ENCODE measurements at places on chromosomes 5 and 9.

DNA sequence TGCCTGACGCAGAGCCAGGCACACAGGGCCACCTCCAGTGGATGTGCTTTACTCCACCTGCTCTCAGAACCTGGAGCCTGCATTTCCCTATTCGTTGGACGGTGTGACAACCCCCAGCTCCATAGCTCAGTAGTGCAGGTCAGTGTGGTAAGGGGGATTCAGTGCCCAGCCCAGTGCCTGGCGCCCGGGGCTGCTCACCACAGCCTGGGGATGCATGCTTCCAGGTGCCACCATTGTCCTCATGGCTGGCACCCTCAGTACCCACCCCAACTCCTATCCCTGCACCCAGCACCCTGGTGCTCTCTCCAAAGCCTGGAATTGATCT is 32.8 kb upstream of the ADAMTS2 start:
- DNase-seq, result no peak

- no peak for DNase-seq
Measured at GRCh38 chr9:98039607-98040017, 16.9 kb upstream of the NANS start.

- DNase-seq, result no peak
Measured at GRCh38 chr5:31361234-31361633, 167.7 kb downstream of the CDH6 start.

DNA sequence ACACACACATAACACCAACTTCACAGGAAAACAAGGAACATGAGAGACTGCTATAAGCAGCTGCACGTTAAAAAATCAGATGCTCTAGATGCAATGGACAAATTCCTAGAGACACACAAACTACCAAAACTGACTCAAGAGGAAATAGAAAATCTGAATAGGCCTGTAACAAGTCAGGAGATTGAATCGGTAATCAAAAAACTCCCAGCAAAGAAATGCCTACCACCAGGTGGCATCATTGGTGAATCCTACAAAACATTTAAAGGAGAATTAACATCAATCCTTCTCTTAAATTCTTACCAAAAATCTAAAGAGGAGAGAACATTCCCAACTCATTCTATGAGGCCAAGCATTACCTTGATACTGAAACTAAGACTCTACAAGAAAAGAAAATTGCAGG is 54.9 kb downstream of the NDST1 start:
- DNase-seq, result peak; percentile 60

DNA sequence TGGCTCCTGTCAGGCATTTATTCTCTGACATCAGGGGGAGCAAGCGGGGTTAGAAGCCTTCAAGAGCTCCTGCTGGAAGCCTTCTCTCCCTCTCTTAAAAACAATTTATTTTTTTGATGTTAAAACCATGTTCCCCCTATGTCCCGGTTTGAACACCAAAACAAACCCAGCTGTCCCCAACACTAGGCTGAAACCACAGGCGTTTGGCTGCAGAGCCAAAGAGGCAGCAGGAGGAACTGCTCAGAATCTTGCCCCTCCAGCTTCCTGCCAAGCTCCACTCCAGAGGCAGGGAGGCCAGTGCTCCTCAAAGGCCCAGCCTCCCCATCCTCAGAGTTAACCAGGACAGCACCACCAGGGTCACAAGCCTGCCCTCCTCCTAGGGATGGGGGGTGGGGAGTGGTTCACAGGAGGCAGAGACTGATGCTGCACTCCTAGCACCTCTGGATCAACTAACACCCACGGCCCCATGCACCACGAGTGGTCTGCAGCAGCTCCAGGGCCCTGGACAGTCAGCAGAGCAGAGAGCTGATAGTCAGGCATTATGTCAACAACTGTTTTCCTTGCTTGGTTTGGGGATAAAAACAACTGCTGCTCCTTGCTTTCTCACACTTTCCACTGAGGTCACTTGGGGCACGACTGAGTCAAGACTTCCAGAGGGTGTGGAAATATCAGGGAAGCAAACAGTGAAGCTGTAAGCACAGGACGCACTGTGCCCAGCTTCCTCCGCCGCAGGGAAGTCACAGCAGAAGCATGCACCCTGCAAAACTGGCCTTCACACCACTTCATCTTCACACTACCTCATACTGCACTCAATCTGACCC is 96.5 kb upstream of the ADRA1B start:
- no peak for DNase-seq

- DNase-seq, result no peak
Measured at GRCh38 chr9:136343121-136343883, 16.0 kb downstream of the GPSM1 start.

- DNase-seq, result no peak
Measured at GRCh38 chr5:28468166-28468565, 1429.8 kb upstream of the CDH9 start.

DNA sequence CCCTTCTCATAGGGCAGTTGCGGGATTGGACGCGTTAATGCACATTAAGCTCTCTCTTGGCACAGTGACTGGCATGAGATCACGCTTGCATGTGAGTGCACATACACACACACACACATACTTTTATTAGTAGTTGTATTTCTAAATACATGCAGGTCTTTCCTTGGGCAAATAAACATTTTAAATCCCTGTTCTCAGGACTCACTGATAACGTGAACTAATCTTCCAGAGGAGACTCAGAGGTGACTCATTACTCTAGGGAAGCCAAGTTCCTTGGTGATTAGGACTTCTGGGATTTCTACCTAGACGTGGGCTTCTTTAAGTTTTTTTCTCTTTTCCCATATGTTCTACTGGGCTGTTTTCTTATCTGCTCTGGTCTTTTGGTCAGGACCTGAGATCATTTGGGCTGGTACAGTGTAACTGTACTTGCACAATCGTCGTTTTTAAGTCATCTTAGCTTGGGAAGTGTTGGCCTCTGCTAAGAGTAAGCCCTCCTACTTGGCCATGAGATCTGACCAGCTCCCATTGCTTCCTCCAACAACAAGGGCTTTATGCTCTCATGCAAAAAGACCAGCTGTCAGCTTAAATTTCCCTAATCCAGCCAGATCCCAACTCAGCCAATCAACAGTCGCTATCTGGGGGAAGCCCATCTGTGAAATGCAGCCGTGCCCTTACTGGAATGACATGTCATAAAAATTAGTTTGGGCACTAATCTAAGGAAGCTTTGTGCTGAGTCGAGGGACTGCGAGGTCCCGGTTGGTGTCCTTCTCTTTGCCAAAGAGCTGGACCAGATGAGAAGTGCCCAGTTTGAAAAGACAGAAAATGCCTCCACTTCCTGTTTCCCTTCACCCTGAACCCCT is 176.4 kb upstream of the ANKRD55 start:
- DNase-seq, result peak; percentile 61

- DNase-seq, result peak; percentile 98
Measured at GRCh38 chr5:169583424-169584220, at the start of gene SPDL1. Gene SPDL1 (plus strand): TSS chr5:169583773. CDS start chr5:169588417, 4,644 bp downstream.

DNA sequence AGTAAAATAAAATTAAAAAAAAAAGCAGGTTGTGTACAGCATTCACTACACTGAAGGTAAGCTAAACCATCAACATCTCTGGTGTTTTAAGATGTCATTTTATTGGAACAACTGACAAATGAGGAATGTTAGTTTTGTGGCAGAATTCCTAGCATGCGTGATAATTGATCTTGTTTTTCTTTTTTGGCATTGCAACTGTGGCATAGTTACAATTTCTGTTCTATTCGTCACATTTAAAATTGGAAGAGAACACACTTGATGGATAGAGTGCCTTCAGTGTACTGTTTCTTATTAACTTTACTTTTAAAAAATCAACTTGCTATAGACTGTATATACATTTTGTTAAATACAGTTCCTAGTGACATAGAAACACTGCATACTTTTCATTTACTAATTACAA is 43.6 kb upstream of the TNFSF15 start:
- DNase-seq, result no peak

DNA sequence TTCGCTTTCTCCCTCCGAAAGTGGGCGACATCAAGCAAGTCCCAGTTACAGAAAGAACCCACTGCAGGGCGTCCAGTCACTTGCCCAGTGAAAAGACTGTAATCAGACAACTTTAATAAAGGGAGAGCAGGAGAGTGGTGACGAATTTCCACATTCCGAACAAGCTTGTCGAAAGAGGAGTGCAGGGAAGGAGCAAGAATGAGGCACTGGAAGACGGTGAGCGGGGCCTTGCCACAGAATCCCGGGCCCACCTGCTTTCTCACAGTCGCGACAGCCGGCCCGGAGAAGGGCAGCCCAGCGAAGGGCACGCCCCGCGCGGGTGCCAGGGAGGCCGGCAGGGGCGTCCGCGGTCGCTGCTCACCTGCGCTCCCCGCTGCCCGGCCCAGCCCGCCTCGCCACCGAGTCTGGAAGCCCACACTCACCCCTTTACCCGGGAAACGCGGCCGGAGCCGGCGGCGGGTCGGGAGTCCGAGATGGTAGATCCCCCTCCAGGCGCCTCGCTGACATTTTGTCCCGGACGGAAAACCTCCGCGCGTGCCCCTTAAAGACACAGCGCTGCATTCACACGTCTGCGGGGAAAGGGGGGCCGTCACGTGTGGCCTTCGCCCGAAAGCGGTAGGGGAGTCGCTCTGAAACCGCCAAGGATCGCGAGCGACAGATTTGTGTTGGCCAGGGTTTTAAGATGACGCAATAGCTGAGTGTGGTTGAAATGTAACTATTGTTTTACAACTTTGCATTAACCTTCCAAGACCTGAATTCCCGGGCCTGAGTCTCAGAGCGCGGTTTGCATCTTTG is at the start of gene ZBED3:
TSS of gene ZBED3 (minus strand) at position 597 of the 795 bp plus-strand sequence. CDS start 9,407 bp downstream, outside the sequence.
- peak; percentile 66 for DNase-seq

GRCh38 chr9:114505187-114506081 is at the start of gene WHRN:
Gene WHRN (minus strand): TSS chr9:114505473. CDS start chr9:114504801, 672 bp downstream.
- DNase-seq, result peak; percentile 73

- DNase-seq, result no peak
Measured at GRCh38 chr5:32531885-32532520, 53.4 kb upstream of the SUB1 start.

- DNase-seq, result no peak
Measured at GRCh38 chr9:84590706-84591105, 78.8 kb upstream of the NTRK2 start.

- DNase-seq, result no peak
Measured at GRCh38 chr5:80064124-80064523, 29.0 kb downstream of the THBS4 start.

- DNase-seq, result no peak
Measured at GRCh38 chr5:157358871-157359270, 92.9 kb downstream of the CYFIP2 start.

DNA sequence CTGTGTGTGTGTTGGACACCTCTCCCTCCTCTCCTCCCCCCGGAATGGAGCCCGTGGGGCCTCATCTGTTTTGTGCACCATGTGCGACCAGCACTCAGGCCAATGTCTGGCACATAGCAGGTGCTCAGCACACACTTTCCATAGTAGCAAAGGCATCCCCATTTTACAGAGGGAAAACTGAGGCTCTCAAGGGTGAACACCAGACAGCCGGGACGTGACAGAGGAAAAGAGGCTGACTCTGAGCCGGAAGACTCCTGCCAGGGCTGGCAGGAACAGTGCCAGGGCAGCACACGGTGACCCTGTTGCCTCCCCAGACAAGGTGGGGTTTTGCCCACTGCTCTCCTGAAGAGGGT is 1.8 kb upstream of the AGPAT2 start:
- no peak for DNase-seq

GRCh38 chr9:138102246-138103051 is 224.9 kb downstream of the CACNA1B start:
- DNase-seq, result no peak

- no peak for DNase-seq
Measured at GRCh38 chr5:61767231-61768080, 435.4 kb downstream of the ZSWIM6 start.

DNA sequence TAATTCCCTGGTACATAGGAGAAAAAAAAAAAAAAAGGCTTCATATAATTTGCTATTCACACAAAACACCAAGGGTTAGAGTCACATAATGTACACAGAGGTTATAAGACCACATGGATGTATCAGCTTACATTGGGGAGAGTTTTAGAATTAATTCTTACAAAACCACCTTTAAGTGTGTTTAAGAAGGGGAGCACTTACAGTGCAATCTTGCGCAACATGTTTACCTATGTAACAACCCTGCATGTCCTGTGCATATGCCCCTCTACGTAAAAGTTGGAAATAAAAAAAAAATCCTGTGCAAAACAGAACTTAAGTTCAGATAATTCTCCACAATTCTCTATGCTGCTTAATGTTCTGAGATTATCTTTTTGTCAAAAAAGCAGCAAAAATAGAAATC is 190.0 kb downstream of the DENND1A start:
- no peak for DNase-seq

GRCh38 chr9:78294290-78295176 is 2.4 kb upstream of the PSAT1 start:
- peak; percentile 31 for DNase-seq

GRCh38 chr5:110925398-110925797 is 146.1 kb upstream of the TSLP start:
- DNase-seq, result no peak

DNA sequence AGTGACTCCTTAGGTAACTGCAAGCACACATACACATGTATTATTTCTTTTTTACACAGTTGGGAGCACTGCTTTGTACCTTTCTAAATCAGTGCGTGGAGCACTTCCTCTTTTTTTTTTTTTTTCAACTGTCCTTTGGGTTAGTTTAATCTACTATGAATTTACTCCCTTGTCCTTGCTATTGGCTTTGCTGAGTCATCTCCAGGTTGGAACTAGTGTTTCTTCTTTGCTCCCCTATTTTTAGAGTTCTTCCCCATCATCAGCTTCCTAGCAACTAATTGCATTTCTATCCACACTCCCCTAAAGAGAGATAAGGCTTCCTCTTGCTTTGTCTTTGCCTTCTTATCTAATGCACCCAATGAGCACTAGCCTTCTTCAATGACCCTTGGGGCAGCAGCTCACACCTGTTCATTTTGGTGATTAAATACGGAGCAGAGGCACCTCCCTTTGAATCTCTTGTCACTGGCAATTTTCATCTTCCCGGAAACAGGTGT is 24.3 kb downstream of the S100Z start:
- no peak for DNase-seq

DNA sequence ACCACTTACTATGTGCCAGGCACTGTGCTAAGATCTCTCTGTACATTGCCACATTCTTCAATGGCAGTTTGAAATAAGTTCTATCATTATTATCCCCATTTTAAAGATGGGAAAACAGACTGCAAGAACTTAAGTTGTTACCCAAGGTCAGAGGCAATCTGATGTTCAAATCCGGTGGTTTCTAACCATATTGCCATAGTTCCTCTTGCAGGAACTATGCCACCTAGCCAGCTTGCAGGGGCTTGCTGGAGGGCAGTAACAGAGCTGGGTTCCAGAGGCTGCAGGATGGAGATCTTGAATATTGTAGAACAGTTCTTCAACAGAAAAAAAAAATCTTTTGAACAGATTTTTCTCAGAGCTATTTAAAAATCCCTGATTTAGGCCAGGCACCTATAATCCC is 71.8 kb upstream of the TNFAIP8 start:
- no peak for DNase-seq

DNA sequence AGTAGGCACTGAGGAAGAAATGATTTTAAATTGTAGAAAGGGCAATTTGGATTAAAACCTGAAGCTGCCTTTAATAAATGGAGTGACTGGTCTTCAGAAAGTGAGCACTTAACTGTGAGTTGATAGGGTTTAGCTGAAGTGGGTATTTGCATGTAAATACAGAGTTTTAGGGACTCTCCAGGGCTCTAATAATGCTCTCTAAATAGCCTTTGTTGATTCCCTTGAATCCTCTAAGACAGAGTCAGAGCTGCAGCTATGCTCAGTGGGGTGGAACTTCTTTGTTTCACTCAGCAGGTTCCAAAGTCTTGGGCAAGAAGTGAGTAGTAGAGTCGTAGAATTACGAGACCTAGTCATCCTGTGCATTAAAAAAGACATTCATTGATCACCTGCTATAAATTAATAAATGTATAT is 21.4 kb downstream of the GLRA1 start:
- no peak for DNase-seq

Measured in inflammatory macrophage (primary cell).